ENCODE measurements at places on chromosomes 3 and 15.

DNA sequence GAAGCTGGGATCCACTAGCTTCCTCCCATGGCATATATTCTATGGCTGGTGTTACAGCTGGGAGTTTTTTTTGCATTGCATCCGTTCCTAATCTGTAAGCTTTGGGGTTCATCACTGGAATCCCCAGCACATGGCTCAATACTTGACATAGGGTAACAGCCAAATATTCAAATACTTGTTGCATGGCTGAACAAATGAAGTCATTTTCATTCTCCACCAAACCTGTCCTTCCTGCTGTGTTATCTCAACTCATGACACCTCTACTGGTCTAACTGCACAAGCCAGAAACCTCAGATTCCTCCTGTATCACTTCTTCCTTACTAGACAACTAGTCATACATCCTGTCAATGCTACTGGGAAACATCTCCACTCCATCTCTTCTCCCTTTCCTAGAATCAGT, 43.4 kb downstream of the ST3GAL6 start:
- no peak for DNase-seq

- DNase-seq: no peak
Observed at GRCh38 chr15:37941779-37942178, 7.3 kb downstream of the TMCO5A start.

- no peak for DNase-seq
Observed at GRCh38 chr3:66603151-66603611, 102.4 kb upstream of the LRIG1 start.

- DNase-seq: no peak
Observed at GRCh38 chr3:154217671-154218070, 96.5 kb downstream of the ARHGEF26 start.

- DNase-seq: no peak
Observed at GRCh38 chr3:55723653-55724406, 236.7 kb upstream of the WNT5A start.

- no peak for DNase-seq
Observed at GRCh38 chr3:108406661-108407206, 103.7 kb downstream of the MYH15 start.

DNA sequence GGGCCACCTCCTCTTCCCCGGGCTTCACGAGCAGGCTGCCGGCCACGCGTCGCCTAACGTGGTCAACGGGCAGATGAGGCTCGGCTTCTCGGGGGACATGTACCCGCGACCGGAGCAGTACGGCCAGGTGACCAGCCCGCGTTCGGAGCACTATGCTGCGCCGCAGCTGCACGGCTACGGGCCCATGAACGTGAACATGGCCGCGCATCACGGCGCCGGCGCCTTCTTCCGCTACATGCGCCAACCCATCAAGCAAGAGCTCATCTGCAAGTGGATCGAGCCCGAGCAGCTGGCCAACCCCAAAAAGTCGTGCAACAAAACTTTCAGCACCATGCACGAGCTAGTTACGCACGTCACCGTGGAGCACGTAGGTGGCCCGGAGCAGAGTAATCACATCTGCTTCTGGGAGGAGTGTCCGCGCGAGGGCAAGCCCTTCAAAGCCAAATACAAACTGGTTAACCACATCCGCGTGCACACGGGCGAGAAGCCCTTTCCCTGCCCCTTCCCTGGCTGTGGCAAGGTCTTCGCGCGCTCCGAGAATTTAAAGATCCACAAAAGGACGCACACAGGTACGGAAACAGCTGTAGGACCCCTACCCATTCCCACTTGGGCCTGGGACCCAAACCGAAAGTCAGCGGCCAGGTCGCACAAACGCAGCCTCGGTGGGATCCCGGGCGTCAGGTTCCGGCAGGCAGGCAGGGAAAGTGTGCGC, 1.5 kb downstream of the ZIC1 start:
- no peak for DNase-seq

DNA sequence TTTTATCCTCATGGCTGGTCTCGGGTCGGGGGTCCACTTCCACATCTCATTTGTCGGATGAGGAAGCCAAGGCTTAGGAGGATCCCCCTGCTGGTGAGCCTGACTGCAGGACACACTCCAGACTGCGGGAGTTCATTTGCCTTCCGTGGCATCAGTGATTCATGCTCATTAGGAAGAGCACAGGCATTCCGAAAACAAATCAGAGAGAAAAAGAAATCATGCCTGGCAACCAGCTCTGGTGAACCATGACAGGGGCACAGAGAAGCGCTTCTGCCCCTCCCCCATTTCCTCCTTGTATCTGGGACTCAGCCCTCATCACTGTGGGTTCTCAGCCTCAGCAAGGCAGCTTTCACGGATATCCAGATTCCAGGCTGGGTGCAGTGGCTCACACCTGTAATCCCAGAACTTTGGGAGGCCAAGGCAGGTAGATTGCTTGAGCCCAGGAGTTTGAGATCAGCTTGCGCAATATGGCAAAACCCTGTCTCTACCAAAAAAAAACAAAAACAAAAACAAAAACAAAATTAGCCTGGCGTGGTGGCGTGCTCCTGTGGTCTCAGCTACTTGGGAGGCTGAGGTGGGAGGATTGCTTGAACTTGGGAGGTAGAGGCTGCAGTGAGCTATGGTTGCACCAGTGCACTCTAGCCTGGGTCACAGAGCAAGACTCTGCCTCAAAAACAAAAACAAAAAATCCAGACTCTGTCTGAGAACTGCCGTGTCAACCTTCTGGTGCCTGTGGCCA, 28.4 kb downstream of the IRAK2 start:
- no peak for DNase-seq

- no peak for DNase-seq
Observed at GRCh38 chr3:59284926-59285325, 235.1 kb upstream of the CFAP20DC start.

- no peak for DNase-seq
Observed at GRCh38 chr3:182969277-182969676, 11.1 kb downstream of the DCUN1D1 start.

DNA sequence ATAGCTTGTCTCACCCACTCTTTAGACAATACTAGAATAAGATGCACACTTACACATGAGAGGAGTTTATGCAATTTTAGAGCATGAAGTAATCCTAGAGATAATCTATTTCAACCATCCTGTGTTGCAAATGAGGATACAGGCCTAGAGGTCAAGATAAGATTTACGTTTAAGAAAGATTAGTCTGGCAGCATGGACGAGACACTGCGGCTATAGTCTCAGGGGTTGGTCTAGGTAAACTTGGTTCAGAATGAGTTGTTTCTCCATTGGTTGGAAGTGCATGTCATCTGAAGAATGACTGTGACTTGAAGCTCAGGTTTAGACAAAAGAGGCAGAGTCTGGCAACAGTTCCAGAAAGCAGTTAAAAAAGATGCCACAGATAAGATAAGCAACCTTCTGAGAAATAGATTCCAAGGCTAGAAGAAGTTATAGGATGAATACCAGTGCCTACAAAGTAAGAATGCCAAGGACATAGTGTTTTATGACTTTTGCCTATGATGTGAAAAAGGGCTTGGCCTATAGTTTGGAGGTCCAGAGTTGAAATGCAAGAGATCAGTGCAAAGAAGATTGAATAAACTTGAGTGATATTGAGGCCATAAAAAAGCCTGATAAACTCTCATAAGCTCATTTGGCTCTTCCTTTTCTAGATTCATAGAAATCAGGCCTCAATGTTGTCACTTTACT, 631.0 kb downstream of the SQOR start:
- no peak for DNase-seq

DNA sequence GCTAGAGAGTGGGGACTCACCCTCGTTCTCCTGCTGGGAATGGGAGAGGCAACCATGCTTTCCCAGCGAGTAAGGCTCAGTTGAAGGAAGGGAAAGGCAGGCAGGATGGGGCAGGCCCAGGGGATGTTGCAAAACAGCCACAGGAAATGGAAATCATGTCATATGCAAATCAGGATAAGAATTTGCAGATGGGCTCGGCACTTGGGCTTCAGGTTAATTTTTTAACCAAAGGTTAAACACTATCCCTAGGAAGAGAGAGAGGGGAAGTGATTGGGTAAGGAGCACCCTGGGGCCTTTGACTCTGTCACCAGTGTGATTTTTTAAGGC, 14.6 kb upstream of the PLA2G4E start:
- DNase-seq: no peak

DNA sequence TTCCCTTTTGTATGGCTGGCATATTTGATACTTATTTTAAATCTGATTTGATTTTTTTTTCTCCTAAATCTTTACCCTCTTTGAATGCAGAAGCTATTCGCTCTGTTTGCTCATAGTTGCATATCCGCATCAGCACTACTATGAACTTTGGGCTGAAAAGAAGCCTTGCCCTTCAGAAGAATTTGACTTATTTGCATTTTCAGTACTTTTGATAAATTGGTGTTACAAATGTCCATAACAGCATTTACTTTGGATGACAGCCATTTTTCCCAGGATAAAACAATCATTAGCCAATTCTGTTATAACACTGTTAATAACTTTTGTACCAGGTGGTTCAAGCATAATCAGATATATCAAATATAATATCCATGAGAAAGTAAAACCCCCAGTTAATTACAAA, 129.5 kb downstream of the PLCL2 start:
- no peak for DNase-seq

- no peak for DNase-seq
Observed at GRCh38 chr3:46943237-46944187, 33.0 kb downstream of the CCDC12 start.

DNA sequence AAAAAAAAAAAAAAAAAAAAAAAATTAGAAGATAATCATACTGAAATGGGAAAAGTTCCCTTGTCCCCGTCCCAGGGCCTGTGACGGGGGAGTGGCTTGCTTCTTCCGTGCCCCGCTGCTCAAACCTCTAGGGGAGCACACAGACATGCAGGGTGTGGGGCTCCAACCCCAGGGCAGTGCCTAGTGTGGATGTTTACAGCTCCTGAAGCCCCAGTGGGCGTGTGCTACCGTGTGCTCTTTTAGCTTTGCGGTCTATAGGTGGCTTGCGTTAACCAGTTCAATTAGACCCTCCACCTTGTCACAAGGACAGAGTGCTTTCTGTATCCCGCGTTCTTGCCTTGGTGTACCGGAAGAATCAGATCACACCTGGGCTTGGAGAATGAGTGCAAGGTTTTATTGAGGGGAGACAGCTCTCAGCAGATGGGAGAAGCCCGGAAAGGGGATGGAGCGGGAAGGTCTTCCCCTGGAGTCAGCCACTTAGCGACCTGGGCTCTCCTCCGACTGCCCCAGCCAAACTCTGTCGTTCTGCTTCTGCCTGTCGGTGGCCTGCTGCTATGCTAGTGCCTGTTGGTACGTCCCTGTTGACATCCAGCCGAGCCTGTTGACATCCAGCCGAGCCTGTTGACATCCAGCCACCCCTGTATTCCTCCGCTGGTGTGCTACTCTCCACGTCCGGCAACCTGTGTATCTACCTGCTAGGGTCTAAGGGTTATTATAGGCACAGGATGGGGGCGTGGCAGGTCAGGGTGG, 569.8 kb downstream of the VGLL3 start:
- no peak for DNase-seq

DNA sequence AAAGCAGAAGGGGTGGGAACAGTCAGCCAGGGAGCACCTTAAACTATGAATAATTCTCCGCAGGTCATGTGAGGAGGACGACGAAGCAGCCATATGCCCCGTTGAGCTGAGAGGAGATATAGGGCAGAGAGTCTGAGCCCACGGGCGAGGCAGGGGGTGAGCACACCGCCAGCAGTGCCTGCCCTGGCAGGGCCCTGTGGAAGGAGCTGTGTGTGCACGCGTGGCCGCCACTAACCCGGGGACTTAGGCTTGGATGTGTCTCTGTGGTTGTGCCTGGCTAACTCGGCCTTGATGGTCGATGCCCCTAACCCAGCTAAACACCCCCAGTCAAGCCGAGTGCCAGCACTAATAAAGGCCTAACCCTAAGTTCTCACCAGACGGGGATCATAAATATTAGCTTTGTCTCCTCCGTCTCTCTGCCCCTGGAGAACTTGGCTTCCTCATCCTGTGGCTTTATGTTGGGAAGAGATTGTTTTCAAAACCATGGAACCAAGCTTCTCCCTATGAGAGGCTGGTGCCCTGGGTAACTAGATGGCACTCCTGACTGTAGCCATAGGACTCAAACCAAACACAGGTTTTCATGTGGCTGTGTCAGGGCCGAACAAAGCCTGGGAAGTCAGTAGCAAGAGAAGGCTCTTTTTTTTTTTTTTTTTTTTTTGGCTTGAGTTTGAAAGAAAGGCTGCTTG, 45.4 kb downstream of the CCK start:
- DNase-seq: no peak

GRCh38 chr15:66253418-66254088, at the start of gene MEGF11:
Gene MEGF11, minus strand, starts transcription at chr15:66253750. Its CDS starts 125,347 bp downstream, at chr15:66128403.
- no peak for DNase-seq

GRCh38 chr3:71875461-71875947, 90.6 kb upstream of the PROK2 start:
- DNase-seq: peak; percentile 76

GRCh38 chr15:27527490-27528067, 556.6 kb downstream of the GABRG3 start:
- DNase-seq: no peak

- DNase-seq: no peak
Observed at GRCh38 chr3:69930564-69930963, 69.0 kb upstream of the SAMMSON start.

DNA sequence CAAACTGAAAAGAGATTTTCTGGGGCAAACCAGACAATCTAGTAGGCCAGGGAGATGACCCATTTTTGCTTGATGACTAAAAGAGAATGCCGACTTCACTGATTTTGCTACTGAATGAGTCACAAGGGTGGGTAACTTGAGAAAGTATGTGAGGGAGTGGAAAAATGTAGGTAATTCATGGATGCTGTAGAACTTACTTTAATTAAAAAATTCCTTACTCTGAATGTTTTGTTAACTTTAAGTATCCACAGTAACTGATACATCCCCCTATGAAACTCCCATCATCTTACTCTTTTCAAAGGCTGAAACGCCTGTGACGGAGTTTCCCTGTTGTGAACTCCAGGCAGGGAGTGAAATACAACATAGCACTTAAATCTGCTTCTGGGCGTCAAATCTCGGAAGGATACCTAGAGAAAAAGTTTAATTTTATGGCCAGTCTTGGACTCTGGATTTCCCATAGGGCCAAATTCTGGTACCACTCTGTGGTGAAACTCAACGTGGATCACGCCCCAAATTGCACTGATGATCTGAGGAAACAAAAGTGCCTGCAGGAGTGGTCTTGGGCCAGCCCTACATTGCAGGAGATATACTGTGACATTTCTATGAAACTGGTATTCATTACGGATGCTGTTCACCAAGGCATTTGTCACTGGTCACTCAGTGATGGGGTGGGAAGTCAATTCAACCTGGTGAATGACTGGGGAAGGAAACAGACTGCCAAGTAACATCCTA, 24.0 kb downstream of the GOLIM4 start:
- no peak for DNase-seq

GRCh38 chr3:132246212-132246611, 71.0 kb upstream of the ACP3 start:
- no peak for DNase-seq

DNA sequence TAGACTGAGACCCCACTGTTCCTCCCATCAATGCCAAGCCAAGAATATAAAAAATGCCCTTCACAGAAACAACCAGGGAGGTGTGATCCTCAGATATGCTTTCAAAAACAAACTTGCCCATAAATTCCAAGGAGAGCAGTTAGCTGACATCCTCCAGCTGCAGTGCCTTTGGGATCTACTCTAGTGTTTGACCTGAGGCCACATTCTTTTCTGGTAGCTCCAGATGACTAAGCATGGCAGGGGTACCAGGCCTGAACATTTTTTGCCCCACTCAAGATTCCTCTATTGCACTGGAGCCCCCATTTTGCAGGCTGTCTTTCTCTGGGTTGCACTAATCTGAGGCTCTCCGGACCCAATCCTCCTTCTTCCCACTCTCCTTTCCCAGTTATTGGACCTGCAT, 27.9 kb upstream of the ACP3 start:
- DNase-seq: no peak

- DNase-seq: no peak
Observed at GRCh38 chr3:11825301-11825700, 21.4 kb downstream of the TAMM41 start.

- no peak for DNase-seq
Observed at GRCh38 chr15:90903733-90904536, 833 bp downstream of the MAN2A2 start.
